Osteocyte (in vitro differentiated cells): ENCODE measurements at places on chromosomes 3 and 15. TPM values are rescaled to one million over a fixed set of nuclear protein-coding genes. Genes with fewer than 3 reads are reported as not detected.

DNA sequence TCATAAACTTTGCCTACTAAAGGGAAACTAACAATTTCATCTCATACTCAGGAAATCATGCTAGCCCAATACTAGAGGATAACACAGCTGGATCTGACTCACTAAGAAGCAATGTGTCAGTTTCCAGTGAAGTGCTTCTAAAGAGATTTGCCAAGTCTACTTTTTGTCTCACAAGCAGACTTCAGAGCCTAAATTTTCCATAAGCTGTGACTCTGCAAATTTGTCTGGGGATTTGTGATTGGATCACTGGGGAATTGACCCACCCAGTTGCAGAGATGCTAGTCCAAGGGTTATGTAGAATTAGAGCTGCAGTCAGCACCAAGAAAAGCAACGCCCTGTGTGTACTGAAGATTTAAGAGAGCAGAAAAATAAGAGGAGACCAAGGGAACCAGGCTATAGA lies 647.1 kb downstream of the NTRK3 start:
- DNase-seq, result no peak

DNA sequence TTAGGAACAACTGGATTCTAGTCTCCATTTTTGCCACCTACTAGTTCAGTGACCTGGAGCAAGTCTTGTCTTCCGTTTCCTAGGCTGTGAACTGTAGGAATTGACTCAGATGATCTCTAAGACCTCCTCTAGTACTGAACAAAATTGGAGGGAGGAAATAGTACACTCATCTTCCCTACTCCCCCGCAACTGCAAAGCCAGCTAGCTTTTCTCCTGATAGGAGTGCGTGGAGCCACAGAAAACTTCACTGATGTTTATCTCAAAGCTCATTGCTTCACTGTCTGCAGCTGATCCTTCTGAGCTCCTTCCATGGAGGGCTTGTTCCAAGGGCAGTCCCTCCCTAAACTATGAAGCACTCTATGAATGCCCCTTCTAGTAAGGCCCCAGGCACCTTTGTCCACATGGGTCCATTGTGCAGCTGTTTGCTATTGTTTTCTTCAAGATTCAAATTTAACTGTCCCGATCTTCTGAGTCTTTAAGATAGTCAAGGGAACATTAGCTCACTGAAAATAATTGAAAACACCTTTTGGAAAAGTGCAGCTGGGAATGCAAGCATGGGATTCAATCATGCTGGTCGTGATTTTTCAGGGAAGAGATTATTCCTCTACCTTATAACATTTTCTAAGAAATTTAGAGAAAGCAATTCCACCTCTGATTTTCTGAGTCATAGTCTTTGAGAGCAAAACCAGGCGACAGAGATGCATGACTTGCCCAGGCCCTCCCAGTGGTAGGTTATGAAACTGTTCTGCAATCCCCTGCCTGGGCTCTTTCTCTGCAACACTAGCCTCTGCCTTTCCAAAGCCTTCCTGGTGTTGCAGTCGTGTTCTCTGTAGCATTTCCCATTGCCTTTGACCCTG lies 24.3 kb downstream of the FILIP1L start:
- no peak for DNase-seq
- H3K27ac ChIP-seq, result no peak overlapping the region
- peaks cover 1% of the 10 kb centered on the region for H3K36me3 ChIP-seq
- no peak overlapping the region for H3K4me3 ChIP-seq

- no peak overlapping the region for H3K4me3 ChIP-seq
- no peaks in the 10 kb centered on the region for H3K36me3 ChIP-seq
- no peak for DNase-seq
- peaks cover 42% of the 10 kb centered on the region for H3K4me1 ChIP-seq
Measured at GRCh38 chr3:72256716-72257115, 471.8 kb upstream of the PROK2 start.

DNA sequence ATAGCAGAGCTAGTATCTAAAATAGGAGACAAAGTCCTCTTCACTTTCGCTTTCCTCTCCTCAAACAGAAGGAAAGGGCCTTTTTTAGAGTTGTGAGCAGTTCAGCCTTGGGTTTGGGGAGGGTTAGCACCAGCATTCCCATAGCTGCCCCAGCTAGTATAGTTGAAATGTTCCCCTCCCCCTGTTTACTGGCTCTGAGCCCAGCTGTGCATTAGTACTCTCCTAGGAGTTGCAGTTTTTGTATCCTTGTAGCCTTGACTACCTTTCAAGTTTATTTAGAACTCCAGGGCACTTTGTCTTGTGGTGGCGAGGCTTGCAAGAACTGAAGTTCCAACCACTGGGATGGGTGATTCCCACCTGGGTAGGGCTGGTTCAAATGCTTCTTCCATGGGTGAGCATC lies 245.1 kb upstream of the NAALADL2 start:
- H3K4me3 ChIP-seq, result no peak overlapping the region
- H3K36me3 ChIP-seq, result no peaks in the 10 kb centered on the region
- DNase-seq, result no peak
- no peak overlapping the region for H3K27ac ChIP-seq

DNA sequence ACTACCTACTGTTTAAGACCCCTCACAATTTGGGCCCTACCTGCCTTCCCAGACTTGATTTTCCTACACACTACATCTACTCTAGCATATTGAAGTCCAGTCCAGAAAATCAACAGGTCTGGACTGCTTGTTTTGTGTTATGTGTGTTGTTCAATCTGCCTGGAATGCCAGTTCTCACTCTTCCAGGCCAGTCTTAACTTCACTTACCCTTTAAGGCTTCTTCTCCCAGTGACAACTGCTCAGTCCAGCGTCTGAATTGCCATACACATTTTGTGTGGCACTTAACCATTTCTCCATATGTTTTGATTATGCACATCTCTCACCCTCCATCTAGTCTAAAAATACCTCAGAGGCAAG lies 1.1 kb downstream of the TICRR start:
- H3K27me3 ChIP-seq, result peaks cover 2% of the 10 kb centered on the region
- H3K4me1 ChIP-seq, result peaks cover 26% of the 10 kb centered on the region
- no peaks in the 10 kb centered on the region for H3K36me3 ChIP-seq
- no peak for DNase-seq
- peak overlapping the region; percentile 42 for H3K27ac ChIP-seq
- H3K4me3 ChIP-seq, result peak overlapping the region; percentile 82

DNA sequence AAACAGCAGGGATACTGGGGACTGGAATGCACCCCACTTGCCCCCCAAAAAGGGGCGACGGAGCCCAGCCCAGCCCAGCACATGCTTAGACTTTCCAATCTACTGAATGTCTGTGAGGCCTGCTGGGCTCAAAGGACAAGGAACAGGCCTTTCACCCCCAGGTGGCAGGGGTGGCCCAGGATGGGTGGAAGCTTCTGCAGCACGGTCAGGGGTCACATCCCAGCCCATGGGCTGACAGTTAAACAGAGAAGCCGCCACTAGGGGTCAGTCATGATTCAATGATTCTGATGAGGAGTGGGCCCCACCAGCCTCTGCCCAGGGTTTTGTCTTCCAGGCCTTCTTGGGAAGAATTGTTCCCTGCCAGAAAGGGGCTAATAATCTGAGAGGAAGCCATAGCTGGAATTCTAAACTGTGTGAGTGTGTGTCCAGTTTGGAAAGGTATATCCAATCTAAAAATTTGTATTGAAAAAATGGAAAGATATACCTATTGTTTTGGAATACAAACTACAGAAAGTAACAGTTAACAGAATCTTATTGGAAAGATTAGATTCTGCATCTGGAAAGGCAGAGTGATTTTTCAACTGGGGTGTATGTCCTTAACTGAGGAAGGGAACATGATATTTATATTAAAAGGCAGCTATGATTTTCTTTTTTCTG lies 2.2 kb downstream of the CHRNB4 start:
- H3K27me3 ChIP-seq, result peaks cover 22% of the 10 kb centered on the region
- peaks cover 8% of the 10 kb centered on the region for H3K4me1 ChIP-seq
- no peak overlapping the region for H3K4me3 ChIP-seq
- H3K36me3 ChIP-seq, result no peaks in the 10 kb centered on the region
- no peak overlapping the region for H3K27ac ChIP-seq
- DNase-seq, result no peak

- no peak for DNase-seq
- H3K36me3 ChIP-seq, result no peaks in the 10 kb centered on the region
- H3K27ac ChIP-seq, result no peak overlapping the region
Measured at GRCh38 chr15:38549222-38549621, 15.4 kb downstream of the RASGRP1 start.

- H3K36me3 ChIP-seq, result no peaks in the 10 kb centered on the region
- H3K4me1 ChIP-seq, result peaks cover 18% of the 10 kb centered on the region
- no peak overlapping the region for H3K4me3 ChIP-seq
- no peak for DNase-seq
Measured at GRCh38 chr3:37198996-37199395, 24.6 kb upstream of the LRRFIP2 start.

DNA sequence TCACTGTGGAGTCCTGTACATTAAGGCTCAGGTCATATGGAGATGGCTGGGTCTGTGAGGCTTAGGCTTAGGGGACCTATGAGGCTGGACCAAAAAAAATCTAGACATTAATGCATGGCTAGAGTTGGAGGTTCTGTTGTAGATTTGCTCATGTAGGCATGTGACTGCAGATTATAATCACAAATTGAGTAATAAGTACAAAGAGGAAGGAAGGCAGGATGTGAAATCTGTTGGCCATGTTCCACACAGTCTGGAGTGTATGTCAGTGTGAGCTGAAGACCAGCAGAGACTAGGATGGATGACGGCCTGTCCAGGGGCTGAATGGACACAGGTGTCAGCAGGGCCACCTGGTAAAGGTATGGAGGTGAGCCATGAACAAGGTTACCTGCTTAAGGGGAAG lies at the start of gene ST3GAL6:
Gene ST3GAL6 (plus strand): TSS at position 265 of the 400 bp plus-strand sequence. CDS start 5,101 bp downstream, outside the sequence.
- H3K4me3 ChIP-seq, result no peak within 1 kb of the TSS
- no peaks in the 10 kb centered on the region for H3K4me1 ChIP-seq
- no peak within 1 kb of the TSS for H3K27ac ChIP-seq
- DNase-seq, result no peak
- no peaks in the 10 kb centered on the region for H3K36me3 ChIP-seq

- H3K27me3 ChIP-seq, result no peaks in the 10 kb centered on the region
- no peak overlapping the region for H3K27ac ChIP-seq
- no peaks in the 10 kb centered on the region for H3K4me1 ChIP-seq
- DNase-seq, result no peak
- H3K4me3 ChIP-seq, result no peak overlapping the region
Measured at GRCh38 chr3:118348169-118348557, 686.5 kb downstream of the IGSF11 start.

Gene APPL1
- 36.2 and 38.9 TPM in 2 replicates for total RNA-seq

Gene HCN4
- not detected in 2 replicates for total RNA-seq

Gene GOLGA8H
- 0.89 and 1.3 TPM in 2 replicates for total RNA-seq
